H7 (cell line): ENCODE measurements at places on chromosomes 12 and 14.

DNA sequence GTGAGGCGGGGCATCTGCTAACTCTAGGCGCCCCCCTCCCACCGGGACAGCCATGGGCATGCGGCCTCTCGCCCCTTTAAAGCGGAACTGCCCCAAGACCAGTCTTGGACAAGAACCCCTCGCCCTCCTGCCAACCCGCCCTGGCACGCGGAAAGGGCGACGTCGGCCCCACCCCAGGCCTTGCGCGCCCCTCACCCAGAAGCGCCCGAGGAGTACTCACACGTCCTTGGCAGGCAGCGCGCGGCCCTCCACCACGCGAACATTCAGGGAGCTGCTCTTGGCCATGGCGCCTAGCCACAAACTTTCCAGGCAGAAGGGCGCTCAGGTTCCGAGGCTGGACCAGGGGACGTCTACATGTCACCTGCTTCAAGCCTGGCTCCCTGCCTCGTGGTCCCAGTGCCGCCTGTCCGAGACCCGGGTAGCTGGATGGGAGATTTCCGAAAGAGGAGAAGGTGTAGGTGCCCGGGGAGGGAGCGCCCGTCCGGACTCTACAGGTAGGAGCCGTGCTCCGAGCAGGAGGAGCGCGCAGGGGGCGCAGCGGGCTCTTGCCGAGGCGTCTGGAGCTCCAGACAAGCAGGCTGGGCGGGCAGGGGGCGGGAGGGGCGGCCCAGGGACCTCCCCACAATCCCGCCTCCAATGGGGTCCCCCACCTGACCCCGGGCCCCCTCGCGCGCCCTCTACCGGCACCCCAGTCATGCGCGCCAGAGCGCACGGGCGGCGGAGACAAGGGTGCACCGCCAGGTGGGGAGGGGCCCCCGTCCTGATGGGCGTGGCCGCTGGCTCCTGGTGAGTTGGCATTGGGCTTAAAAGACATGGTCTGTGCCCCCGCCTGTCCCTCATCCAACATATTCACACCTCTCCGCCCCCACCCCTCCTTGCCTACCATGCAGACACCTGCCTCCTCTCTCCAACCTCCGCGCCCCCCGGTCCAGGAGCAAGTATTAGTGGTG, at the start of gene RASAL1:
RASAL1 (minus strand) TSS at position 584 of the 950 bp plus-strand sequence; CDS start at position 285, 299 bp downstream.
- peak; percentile 100 for DNase-seq

DNA sequence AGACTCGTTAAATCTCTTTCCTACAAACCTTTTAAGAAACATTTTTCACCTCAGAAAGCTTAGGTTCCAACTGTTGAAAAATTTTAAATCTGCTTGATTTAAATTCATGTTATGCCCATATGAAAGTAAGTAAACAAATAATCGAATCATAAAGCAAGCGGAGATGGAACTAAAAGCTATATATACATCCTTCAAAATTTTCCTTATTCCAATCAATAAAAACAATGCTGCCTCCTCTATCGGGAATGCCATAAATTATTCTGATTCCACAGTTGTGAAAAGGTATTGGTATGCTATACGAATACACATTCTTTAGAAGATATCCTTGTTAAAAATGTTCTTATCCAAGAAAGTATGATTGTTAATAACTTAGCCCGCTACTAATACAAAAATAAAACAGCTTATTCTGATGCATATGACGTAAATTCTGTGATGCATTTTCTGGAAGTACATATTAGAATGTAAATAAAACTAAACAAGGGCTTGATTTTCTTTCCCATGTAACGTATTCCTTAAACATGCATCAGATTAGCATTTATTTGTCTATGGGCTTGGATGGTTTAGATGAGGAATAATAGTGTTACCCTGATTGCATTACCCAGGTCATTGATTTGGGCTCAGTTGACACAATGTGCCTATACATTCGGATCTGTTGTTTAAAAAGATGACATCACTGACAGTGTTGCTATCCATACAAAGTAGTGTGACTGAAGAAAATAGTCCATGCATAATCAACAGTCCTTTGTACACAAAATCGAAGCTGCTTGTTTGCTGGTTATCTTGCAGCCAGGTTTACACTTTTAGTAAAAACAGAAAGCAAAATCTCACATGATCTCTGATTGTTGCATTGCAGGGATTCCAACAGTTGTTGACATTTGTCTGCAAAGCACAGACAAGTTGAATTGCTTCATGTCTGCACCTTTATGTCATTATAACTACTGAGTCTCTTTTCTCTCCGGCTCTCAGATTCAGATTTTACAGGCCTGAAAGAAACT, 656 bp upstream of the DTD2 start:
- DNase-seq = no peak

GRCh38 chr12:7542046-7542445, 38.5 kb upstream of the CD163 start:
- DNase-seq = no peak

DNA sequence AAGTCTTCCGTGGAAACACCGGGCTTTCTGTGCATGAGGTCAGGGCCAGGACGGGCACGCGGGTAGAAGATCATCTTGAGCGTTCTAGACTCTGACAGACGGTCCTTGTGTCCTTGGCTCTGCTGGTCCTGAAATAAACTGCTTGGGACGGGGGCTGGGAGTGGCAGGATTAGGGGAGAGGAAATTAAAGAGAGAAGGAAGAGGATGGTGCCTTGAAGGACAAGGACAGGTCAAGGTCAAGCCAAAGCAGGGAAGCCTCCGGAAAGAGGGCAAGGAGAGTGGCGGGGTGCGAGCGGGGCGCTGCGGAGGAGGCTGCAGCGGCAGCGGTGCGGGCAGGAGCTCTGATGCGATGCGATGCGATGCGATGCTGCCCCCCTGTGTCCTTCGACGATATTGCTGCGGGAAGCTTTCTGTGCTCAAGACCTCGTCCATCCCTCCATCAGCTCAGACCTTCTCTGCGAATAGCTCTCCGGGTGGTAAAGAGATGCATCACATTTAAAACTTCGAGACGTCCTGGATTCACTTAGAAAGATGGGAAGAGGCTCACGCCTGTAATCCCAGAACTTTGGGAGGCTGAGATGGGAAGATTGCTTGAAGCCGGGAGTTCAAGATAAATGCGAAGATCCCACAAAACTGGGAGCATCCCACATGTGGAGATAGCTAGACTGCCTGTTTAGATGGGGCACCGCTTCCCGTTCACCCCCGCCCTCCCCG, 110.1 kb upstream of the TMEM132D start:
- DNase-seq = peak; percentile 93

GRCh38 chr12:58204071-58204470, 262.7 kb downstream of the ATP23 start:
- no peak for DNase-seq

GRCh38 chr14:102418169-102418852, 55.6 kb downstream of the TECPR2 start:
- no peak for DNase-seq

- DNase-seq = no peak
Observed at GRCh38 chr12:66092559-66093269, 37.8 kb downstream of the LLPH start.

DNA sequence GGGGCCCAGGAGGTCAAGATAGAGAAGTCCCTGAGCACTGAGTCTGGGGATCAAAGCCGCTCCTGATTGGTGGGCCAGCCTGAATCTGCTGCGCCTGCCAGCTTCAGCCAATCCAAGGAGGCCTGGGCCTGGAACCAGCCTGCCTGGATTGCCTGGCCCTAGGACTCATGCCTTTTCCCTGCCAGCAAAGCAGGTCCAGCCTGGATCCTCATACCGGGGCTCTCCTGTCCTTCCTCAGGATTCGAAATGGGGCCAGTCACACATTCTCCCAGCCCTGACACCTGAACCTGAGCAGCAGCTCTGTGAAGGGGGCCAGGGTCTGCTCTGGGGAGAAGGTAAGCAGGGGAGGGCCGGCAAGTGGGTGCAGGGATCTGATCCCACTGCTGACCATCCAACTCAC, 81.9 kb downstream of the NINJ2 start:
- DNase-seq = no peak

DNA sequence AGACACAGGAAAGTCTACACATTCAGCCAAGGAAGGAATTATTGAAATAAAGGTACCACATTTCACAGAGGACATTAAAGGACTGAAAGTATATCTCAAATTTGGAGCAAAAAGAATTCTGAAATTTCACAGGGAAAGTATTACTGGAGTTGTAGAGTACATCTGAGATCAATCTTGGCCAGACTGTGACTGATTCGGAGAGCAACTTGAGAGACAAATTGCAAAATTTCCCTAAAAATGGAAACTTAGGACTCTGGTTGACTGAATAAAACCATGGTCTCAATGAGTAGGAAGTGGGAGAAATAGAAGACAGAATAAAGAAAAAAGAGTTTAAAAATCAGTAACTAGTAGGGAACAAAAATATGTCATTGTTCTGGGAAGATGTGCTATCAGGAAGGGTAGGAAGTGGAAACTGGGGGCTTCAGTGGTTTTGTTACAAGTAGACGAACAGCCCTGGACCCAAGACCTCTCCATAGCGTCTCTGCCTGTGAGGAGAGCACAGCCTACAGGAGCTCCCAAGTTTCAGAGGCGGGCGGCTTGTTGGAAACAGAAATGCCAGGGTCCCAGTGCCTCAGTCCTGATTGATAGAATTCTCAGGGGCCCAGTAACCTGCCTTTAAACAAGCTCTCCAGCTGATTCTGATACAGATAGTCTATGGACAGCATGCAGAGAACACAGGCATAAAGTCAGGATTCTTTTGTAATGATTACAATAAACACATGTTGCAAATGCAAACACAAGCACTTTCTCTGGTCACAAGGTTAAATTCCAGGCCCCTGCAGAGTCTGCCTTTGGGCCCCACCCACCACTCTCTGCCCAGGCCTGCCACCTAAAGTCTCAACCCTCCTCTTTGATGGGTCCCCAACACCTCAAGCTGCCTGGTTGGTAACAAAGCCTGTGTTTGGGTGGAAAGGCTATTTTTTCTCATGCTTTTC, 63.1 kb downstream of the BBS10 start:
- DNase-seq = peak; percentile 19

DNA sequence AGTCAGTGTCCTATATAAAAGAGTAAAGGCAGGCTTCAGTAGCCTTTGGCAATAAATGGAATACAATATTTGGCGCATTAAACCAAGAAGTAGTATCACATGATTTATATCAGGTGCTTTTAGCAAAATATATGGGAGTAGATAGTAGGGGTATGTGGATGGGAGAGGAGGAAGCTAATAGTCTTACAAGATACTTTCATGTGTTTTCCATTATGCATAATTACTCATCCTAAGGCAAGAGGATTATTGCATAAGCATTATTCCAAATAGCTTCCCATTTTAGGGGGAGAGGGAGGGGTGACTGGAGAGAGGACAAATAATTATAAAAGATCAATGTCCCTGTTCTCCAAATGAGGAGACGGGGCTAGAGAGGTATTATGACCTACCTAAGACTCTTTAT, 104.3 kb downstream of the DUSP6 start:
- no peak for DNase-seq

GRCh38 chr12:54220567-54220966, 31.8 kb upstream of the SMUG1 start:
- DNase-seq = no peak

GRCh38 chr12:47920913-47921312, 16.1 kb upstream of the VDR start:
- no peak for DNase-seq

GRCh38 chr14:32635061-32635719, 303.5 kb upstream of the NPAS3 start:
- DNase-seq = no peak

DNA sequence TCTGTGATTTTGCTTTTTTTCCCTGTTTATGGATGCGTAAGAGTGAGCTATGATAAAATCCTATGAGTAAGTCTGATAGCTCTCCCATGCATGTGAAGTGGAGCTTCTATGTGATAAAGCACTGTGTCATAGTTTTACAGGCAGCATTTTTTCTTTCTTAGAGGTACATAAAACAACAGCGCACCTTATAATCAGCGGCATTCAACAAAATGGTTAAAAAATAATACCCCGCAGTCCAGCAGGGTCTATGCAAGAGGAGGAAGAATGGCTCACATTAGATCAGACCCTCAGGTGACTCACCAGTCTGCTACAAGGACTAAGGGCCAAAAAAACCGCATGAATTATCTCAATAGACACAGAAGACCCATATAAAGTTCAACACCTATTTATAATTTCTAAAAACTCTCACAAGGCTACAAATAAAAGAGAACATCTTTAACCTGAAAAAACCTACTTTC, 33.0 kb upstream of the TMEM179 start:
- DNase-seq = no peak

GRCh38 chr12:28543021-28543890, 353.0 kb downstream of the CCDC91 start:
- no peak for DNase-seq

DNA sequence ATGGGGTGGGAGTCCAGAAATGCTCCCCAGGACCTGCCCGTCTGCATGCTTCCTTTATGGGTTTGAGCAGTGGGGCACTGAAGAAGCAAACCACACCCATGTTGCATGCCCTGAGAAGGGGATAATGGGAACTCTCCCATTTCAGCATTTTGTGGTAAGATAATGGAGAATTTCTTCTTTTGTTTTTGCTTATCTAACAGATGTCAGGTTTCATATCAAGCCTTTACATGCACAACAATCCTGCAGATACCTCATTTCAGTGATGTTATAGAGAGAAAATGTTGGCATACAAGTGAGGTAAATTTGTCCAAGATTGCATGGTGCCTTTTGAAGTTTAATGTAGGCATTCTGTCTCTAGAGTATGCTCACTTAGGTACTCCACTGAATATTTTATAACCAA, 177.0 kb downstream of the ALX1 start:
- no peak for DNase-seq

- no peak for DNase-seq
Observed at GRCh38 chr12:53205747-53206419, 1.2 kb downstream of the ITGB7 start.

DNA sequence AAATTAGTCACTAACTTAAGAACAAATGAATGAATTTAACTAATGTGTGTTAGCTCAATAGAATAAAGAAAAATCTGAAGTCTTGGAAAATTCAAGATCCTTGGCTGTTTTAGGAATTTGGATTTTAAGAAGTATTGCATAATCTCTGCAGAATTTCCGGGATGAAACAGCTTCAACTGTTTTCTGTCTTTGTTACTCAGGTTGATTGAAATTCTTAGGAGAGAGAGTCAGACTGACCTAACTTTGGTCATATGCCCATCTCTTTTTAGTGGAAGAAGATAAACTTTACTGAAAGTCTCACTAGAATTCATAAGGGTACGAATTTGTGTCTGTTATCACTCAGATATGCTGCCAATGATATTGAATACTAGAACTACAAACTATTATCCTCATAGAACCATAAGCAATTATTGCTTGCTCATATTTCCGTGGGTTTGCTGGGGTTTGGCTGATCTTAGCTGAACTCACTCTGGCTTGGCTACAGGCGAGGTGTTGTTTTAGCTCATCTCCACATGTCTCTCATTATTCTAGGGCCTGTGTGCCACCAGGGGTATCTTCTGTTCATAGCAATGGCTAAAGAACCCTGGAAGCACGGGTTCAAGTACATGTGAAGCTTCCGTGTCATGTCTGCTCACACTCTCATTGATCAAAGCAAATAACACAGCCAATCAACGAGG, 257.4 kb upstream of the NOVA1 start:
- no peak for DNase-seq

GRCh38 chr12:5808981-5809380, 136.1 kb downstream of the ANO2 start:
- no peak for DNase-seq
